ENCODE measurements at places on chromosomes 1 and 21.

GRCh38 chr1:98940722-98941079, 64.0 kb downstream of the PLPPR5 start:
- peak; percentile 26 for DNase-seq

DNA sequence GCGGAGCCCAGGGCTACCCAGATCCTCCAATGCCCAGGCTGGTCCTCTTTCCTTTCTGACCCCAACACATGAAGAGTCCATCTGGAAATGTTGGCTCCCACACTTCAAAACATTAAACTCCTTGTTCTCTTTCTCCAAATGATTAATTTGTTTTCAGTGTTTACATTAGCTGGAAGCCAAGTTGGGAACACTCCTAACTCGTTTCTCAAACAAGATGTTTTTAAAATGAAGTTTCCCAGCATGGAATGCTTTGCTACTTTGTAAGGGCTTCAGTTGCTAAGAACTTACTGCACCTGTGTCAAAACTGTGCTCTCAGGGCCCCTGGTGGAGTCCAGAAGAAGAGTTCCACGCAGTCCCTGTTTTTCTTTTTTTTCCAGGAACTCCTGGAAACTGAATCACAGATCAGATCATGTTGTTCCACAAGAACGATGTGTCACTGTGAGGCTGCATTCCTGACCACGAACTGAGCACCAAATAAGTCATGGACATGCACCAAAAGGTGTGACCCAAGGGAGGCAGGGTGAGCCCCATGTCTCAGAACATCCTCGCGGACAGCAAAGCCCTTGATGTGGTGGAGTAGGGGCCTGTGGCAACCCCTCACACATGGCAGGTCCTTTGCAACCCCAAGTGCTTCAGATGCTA, 257.3 kb downstream of the KCNJ6 start:
- peak; percentile 35 for DNase-seq

- DNase-seq: peak; percentile 43
Measured at GRCh38 chr1:88973520-88974137, 18.8 kb downstream of the KYAT3 start.

DNA sequence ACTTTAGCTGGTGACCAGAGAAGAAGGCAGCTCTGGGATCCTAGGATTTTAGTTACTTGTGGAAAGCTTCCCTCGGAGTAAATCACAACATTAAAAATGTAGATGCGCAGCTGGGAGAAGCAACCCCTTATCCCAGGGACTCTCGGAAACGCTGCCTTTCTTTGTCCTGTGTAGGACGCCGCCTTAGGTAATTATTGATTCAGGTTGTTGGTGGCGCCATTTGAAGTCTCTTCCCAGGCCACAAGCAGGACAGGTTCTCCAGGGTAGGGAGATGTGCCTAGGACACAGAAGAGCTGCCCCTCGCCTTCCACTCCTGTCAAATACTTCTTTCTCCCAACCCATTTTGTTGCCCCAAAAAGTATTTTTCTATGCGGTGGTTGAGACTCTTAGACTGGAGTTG, 10.3 kb downstream of the SLC37A1 start:
- DNase-seq: no peak

DNA sequence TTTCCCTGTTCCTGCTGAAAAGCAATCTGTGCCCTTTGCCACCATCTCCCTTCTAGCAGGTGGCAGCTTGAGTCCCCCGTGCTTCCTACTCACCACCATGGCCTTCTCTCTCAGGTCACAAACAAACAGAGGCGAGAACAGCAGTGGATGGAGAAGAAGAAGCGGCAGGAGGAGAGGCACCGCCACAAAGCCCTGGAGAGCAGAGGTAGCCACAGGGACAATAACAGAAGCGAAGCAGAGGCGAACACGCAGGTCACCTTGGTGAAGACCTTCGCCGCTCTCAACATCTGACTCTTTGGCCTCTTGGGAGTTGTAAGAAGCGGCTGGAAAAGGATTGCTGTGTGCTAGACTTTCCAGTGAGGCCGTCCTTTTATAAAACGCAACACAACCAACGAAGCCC, 16.0 kb downstream of the PLA2G2E start:
- no peak for DNase-seq

DNA sequence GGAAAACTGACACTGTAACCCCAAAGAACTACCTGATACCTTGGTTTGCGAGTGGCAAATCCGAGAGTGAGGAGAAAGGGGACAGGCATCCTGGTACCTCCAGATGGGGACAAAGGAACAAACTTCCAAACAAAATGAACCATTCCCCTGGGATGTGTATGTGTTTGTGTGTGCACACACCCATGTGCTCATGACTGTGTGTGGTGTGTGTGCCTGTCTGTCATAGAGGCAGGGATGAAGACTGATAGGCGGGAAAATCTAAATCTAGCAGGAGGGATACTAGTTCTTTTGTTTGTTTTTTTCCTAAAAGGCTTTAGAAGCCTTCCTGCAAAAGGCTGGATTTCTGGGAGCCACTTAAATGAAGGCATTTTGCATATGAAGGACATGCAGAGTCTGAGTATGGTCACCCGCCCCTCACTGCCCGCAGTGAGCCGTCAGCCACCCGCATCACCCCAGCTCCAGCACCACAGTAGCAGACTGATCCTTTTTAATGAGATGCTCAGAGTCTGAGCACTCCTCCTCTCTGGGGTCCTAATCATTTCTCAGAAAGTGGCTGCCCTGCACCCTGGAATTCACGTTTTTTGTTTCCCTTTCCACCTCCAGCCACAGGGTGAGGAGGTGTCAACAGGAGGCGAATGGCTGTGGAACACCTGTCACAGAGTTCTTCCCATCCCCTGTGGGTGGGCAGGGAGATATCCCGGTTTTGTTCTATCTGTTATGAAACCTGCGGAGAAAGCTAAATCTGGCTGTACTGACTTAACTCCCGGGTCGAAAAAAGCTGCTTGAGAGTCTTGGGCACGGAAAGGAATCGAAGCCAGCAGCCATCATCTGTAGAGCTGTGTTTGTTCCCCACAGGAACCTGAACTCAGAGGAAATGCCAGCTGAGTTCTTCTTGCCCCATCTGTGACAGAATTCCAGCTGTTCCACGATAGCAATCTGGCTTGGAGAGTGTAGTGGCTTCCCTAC, 34.9 kb downstream of the UTP25 start:
- no peak for DNase-seq

GRCh38 chr1:6359216-6360116, 34.1 kb downstream of the ACOT7 start:
- peak; percentile 41 for DNase-seq

DNA sequence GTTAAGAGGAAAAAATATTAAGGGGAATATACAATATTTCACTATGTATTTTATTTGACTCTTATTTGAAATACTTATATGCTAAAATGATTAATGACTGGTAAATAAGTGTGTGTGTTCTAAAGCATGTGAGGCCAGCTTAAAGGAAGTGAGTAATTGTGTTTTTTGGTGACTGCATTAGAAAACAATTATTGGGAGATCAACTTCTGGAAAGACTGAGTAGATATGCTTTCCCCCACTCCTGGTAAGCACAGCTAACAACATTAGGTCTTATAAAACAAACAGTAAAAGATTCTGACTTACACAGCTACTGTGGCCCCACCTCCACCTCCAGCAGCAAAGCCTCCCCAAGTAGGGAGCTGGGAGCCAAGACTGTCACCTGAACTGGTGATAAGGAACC, 403.0 kb downstream of the SRGAP2C start:
- DNase-seq: no peak
